Hematopoietic multipotent progenitor cell treated with erythropoietin and hydrocortisone succinate and interleukin-3 and kit ligand, for 4 days (in vitro differentiated cells): ENCODE measurements at places on chromosomes 16 and 17.

DNA sequence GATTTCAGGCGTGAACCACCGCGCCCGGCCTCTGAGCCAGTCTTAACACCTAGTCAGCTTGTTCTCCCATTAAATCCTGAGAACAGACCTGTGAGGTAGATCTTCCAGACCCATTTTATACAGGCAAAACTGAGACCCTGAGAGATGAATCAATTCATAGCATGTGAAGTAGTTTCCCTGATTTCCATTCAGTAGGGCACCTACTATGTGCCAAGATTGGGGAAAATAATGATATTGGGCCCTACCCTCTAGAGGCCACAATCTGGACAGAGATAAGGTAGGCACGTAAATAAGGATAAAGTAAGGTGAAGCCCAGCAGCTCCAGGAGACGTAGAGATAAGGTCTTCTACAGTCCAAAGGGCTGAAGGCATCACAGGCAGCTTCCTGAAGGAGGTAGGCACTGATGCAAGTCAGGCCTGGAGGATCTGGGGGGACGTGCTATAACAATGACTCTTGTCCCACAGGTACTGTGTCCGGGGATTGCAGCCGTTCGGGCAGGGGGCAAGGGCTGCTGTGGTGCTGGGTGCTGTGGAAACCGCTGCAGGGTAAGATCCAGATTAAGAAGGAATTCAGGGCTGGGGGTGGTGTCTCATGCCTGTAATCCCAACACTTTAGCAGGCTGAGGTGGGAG is 5.7 kb downstream of the VMO1 start:
- no peak for DNase-seq

DNA sequence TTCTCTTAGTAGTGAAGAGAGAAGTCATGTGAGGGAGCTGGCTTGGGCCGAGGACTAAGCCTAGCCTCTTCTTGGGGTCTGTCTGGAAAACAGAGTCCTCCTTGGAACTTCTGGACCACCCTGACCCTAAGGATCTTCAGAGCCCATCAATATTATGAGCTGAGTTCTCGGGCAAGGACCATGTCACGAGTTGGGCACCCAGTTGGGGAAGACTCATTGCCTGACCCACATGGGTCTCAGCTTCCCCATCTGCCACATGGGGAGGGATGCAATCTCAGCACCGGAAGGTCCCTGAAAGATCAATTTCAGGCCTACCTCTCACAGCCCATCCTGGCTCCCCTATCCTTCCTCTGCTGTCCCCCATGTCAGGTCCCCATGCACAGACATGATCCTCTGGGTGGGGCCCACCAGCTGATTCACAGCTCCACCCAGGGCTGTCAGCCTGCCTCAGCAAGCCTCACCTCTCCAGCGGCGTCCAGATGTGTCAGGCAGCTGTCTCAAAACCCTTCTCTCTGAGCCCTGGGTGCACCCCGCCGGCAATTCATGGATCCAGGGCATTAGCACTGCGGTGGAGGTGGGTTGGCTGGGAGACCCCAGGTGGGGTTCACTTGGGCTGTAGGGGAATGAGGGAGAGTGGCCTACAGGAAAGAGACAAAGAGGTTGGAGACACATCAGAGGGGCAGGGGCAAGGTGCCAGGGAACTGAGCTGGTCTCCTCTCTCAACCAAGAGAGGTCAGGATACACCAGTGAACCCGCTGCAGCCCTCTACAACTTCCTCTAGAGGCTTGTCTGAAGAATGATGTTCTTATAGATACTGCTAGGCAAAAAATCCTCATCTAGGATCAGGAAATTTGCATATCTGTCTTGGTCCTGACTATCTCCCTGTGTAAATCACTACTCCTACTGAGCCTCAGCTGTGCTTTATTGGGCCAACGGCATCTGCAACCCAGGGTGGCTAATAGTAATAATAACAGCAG is 1.8 kb downstream of the NLRP1 start:
- peak; percentile 43 for DNase-seq

GRCh38 chr16:57938936-57939871 is 31.7 kb downstream of the CNGB1 start:
- DNase-seq, result peak; percentile 46

DNA sequence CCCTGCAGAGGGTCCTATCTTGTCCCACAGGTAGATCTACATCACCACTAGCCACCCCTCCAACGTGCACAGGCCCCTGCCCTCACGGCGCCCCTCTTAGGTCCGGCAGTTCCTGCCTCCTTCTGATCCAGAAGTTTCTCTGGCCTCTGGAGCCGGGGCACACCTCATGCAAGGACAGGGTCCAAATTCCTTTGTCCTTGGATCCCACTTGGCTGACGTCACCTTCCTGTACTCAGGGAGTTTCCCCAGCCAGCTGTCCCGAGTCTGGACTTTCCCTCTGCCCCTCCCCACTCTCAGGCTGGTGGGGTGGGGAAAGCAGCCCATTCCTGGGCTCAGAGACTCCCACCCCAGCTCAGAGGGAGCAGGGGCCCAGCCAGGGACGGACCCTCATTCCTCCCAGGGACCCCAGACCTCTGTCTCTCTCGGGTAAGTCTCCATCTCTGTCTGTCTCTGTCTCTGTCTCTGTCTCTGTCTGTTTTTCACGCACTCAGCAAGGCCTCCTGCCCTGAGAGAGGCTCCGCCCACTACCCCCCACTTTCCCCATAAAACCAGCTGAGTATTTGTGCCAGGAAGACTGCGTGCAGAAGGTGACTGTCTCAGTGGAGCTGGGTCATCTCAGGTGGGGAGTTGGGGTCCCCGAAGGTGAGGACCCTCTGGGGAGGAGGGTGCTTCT is at the start of gene IL32:
Gene IL32, plus strand, starts transcription at position 572 of the 673 bp plus-strand sequence. CDS start 172 bp downstream, outside the sequence.
- no peak for DNase-seq

DNA sequence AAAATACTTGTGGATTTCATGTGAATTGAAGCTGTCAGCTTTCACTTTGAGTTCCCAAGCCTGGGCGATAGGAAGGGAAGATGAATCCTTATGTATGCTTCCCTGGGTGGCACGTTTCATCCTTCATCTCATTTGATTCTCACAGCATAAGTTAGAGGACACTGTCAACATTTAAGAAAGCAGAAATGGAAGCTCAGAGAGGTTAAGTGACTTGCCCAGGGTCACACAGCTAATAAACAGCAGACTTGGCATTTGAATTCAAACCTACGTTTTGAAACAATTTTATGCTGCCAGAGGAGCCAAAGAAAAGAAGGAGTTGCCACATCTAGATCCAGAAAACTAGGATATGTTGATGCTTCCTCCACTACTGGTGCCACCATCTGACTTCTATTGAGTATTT is 108.3 kb upstream of the GPR139 start:
- no peak for DNase-seq

DNA sequence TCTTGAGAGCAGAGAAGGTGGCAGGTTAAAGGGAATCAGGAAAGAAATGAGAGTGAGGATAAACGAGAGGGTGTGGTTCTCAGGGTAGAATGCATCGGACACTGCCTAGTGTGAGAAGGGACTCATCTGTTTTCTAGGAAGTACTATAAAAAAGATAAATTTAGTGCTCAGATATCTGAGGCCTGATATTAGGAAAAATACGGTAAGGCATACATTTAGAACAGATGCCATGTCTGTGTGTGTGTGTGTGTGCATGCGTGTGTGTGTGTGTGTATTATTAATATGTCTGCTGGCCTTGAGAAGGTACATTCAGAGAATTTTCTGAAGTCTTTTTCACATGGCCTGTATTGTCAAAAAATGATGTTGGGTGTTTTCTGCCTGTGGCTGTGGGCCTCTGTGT is 414.8 kb downstream of the MAF start:
- DNase-seq, result no peak

GRCh38 chr17:57432507-57433277 is 176.4 kb downstream of the MSI2 start:
- DNase-seq, result no peak

- DNase-seq, result peak; percentile 72
These were observed 17.7 kb downstream of the CCL17 start for GRCh38 chr16:57422026-57422944.

DNA sequence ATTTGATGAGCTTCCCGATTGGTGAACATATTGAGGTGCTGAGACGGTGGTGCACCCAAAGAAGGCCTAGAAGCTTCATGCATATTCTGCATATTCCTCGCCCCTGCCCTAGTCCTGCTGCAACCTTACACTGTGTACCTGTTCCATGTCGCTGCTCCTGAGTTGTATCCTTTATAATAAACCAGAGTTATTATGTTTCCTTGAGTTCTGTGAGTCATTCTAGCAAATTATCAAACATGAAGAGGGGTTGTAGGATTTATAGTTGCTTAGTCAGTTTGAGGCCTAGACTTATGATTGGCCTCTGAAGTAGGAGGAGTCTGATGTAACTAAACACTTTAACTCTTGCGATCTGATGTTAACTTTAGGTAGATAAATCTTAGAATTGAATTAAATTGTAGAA is 436.8 kb downstream of the CA10 start:
- no peak for DNase-seq

GRCh38 chr16:65117811-65118448 is 3.9 kb downstream of the CDH11 start:
- DNase-seq, result peak; percentile 73

DNA sequence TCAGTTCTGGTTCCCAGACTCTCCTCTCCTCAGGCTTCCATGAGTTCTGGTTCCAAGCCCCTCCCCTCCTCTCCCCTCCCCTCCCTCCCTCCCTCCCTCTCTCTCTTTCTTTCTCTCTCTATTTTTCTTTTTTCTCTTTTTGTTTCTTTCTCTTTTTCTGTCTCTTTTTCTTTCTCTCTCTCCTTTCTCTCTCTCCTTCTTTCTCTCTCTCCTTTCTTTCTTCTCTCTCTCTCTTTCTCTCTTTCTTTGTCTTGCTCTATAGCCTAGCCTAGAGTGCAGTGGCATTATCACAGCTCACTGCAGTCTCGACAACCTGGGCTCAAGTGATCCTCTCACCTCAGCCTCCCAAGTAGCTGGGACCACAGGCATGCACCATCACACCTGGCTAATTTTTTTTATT is 796 bp upstream of the CES3 start:
- DNase-seq, result no peak

- DNase-seq, result peak; percentile 73
These were observed 18.6 kb downstream of the FLOT2 start for GRCh38 chr17:28878981-28879380.

- peak; percentile 95 for DNase-seq
These were observed at the start of gene SLC12A4 for GRCh38 chr16:67968400-67969253. SLC12A4 (minus strand) TSS chr16:67968637; CDS start chr16:67968553, 84 bp downstream.
